ENCODE measurements at places on chromosomes 12 and 14.

GRCh38 chr12:57603815-57604453 is 690 bp upstream of the DTX3 start:
- H3K4me3 ChIP-seq = peak overlapping the region; percentile 75
- peak; percentile 91 for DNase-seq
- H3K27me3 ChIP-seq = no peaks in the 10 kb centered on the region
- H3K4me1 ChIP-seq = peaks cover 5% of the 10 kb centered on the region
- no peaks in the 10 kb centered on the region for H3K36me3 ChIP-seq
- H3K27ac ChIP-seq = peak overlapping the region; percentile 85

DNA sequence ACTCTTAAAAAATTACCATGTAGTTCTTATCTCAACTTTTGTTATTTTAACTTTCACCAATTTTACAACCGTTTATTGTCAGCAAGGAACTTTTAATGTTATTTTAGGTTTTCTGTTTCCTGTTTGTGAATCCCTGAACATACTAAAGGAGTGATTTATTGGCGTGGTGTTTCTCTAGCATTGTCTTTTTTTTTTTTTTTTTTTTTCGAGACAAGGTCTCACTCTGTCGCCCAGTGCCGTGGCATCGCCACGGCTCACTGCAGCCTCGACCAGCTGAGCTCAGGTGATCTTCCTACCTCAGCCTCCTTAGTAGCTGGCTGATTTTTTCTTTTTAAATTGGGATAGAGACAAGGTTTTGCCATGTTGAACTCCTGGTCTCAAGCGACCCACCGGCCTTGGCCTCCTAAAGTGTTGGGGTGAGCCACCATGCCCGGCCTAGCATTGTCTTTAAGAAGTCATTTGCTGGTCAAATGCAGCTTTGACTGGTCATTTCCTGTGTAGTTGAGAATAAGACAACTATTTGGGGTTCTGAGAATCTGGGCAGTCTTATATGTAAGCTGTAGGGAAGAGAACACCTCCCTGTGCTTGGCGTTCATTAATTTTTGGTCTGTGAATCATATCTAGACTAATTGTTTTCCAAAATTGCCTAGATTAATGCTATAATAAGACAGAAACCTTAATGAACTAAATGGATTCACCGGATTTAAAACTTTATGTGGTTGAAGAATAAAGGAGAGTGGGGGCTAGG is 2.1 kb downstream of the WASHC4 start:
- H3K27me3 ChIP-seq = no peaks in the 10 kb centered on the region
- peaks cover 5% of the 10 kb centered on the region for H3K4me1 ChIP-seq
- H3K27ac ChIP-seq = peak overlapping the region; percentile 82

DNA sequence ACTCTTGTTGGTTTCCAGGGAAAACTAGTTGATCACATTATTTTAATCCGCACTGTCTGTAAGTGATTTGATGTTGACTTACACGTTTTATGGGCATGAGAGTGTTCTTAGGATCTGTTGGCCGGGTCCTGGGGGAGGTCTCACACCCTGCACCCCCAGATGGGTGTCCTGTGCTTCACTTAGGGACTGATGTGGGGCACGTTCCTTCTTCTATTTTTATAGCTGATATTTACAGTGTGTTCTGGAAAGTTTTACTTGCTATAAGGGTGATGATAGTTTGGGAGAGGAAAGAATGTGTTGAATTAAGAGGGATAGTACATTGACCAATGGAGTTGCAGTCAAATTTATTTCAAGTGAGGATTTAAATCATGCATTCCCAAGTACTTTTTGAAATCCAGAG is 96.5 kb upstream of the DYNC1H1 start:
- no peak for DNase-seq
- no peaks in the 10 kb centered on the region for H3K36me3 ChIP-seq
- no peak overlapping the region for H3K4me3 ChIP-seq

DNA sequence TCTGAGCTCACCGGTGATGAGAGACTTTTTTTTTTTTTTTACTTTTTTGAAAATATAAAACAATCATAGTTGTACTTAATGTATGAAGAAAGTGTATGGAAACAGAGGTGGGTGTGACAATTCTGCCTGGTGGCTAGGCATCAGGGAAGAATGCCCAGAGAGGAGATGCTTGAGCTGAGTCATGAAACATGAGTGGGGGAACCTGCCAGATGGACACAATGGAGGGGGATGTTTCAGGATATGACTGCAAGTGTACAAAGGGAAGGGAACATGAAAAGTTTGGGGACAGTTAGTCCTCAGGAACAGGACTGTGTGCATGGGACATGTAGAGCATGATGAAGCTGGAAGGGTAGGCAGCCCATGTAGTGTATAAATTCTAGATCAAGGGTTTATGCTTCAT is 274.2 kb upstream of the E2F7 start:
- no peaks in the 10 kb centered on the region for H3K4me1 ChIP-seq
- H3K4me3 ChIP-seq = no peak overlapping the region
- no peaks in the 10 kb centered on the region for H3K36me3 ChIP-seq
- no peak for DNase-seq
- no peak overlapping the region for H3K27ac ChIP-seq
- H3K27me3 ChIP-seq = no peaks in the 10 kb centered on the region

GRCh38 chr12:31234955-31235867 is 90.7 kb downstream of the SINHCAF start:
- H3K27ac ChIP-seq = no peak overlapping the region
- no peaks in the 10 kb centered on the region for H3K27me3 ChIP-seq
- no peak overlapping the region for H3K4me3 ChIP-seq

- no peak overlapping the region for H3K4me3 ChIP-seq
- H3K36me3 ChIP-seq = peaks cover 2% of the 10 kb centered on the region
- peaks cover 12% of the 10 kb centered on the region for H3K4me1 ChIP-seq
- no peak overlapping the region for H3K27ac ChIP-seq
These were observed 64.6 kb downstream of the ATG14 start for GRCh38 chr14:55347040-55347439.

DNA sequence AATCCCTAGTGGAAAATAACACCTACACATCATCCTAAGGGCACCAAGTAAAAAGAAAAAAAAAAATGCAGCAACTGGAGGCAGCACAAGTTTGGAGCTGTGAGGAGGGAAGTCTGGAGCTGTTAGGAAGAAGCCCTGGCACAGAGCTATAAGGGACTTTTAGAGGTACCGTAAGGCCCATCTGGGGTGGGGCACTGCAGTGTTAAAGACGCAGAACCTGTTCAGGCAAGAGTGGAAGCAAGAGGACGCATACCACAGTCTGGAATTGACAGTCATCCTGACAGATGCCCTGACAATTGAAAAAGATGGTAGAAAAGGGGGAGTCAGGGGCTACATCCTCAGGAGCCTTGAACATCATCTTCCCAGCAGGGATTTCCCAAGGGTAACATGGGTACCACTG is 195.9 kb upstream of the PLEKHG7 start:
- no peak for DNase-seq
- no peak overlapping the region for H3K27ac ChIP-seq
- H3K4me1 ChIP-seq = peaks cover 8% of the 10 kb centered on the region
- no peaks in the 10 kb centered on the region for H3K27me3 ChIP-seq
- H3K4me3 ChIP-seq = no peak overlapping the region

DNA sequence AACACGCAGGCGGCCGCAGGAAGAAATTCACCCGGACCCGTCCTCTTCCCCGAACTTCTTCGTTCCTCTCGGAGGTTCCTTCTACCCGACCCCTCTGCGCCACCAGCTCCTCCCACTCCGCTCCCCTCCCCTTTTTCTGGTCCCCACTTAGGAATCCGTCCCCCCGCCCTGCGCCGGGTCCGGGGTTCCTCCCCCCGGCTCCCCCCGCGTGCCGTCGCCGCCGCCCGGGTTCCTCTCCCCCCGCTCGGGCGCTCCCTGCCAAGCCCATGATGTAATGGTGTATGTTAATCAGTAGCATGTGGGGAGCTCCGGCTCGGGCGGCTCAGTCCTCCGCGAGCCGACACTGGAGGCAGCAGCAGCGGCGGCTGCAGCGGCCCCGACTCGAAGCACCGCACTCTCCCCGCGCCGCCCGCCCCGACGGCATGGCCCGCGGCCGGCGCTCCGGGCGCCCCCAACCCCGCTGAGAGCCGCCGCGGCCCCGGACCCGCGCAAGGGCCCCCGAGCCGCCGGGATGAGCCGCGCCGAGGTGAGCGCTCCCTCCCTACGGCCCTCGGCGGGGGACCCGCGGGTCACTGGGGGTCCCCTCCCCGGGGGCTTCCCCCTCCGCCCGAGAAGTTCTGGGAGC is 1.0 kb upstream of the SAMD4A start:
- DNase-seq = peak; percentile 91
- H3K4me3 ChIP-seq = peak overlapping the region; percentile 85
- H3K27ac ChIP-seq = peak overlapping the region; percentile 99
- no peaks in the 10 kb centered on the region for H3K36me3 ChIP-seq

DNA sequence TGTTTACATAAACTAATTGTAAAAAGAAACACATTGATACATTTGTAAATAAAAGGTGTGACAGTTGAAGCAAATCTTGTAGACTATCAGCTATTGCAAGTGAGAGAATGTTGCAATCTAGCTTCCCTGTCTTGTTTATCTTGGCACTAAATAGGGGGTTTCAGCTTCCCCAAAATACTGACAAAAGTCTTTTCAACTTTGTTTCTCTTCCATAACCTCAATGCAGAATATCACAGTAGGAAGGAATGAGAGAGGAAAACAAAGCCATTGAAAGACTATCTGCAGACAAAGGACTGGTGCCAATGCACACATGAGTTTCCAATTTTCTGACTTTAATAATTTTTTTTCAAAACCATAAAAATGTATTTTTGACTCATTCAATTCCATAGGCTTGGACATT is 886.2 kb upstream of the MGAT4C start:
- DNase-seq = no peak
- H3K27me3 ChIP-seq = no peaks in the 10 kb centered on the region
- H3K4me1 ChIP-seq = no peaks in the 10 kb centered on the region

GRCh38 chr14:79502136-79502750 is 709.1 kb downstream of the DIO2 start:
- no peaks in the 10 kb centered on the region for H3K4me1 ChIP-seq
- no peak for DNase-seq
- no peaks in the 10 kb centered on the region for H3K27me3 ChIP-seq
- no peaks in the 10 kb centered on the region for H3K36me3 ChIP-seq

- H3K4me1 ChIP-seq = no peaks in the 10 kb centered on the region
- DNase-seq = no peak
- no peak overlapping the region for H3K4me3 ChIP-seq
- H3K27me3 ChIP-seq = no peaks in the 10 kb centered on the region
- no peak overlapping the region for H3K27ac ChIP-seq
These were observed 214.1 kb upstream of the FLRT2 start for GRCh38 chr14:85315733-85316290.

DNA sequence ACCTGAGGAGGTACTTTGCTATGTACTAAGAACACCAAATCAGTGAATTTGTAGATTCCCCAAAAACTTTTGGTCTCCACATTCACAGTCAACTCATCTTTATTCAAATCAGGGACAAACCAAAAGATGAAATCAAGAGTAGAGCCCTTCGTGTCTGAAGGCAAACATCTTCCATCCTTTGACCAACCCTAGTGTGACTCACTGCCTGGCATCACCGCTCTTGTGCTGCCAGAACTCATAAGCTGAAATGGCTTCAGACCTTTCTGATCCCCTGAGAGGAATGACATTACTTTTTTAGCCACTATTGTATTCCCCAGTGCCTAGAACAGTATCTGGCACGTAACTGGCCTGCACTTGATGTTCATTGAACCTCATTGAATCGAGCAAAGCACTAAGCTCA is 50.1 kb downstream of the GOLGA5 start:
- H3K27ac ChIP-seq = no peak overlapping the region

DNA sequence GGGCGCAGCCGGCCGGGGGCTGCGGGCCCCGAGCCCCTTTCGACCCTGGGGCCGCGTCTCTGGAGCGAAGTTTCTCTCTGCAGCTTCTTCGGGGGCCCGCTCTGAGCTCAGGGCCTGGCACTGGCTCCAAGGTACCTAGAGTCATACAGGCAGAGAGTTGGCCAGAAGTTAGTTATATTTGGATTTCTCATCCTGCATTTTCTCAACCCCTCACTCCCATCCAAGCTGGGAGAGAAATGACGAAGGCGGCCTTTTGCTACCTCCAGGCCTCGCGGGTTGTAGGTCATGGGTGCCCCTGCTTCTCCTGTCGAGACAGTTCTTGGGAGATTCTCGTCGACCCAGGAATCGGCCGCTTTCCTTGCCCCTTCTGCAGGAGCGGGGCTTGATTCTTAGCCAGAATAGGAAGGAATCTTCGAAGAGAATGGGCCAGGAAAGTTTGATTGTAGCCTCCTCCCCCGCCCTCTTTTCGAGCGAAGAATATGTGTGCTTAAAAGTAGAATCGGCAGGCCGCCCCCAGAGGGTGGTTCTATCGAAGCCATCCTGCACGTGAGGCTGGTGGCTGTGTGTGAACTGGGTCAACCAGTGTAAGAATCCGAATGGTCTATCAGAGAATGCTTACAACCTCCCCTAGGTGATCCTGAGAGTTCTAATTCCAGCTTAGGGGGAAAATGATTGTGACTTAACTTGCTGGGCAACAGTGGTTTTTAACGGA is 785 bp downstream of the MLEC start:
- H3K27ac ChIP-seq = peak overlapping the region; percentile 57
- H3K36me3 ChIP-seq = no peaks in the 10 kb centered on the region
- H3K4me1 ChIP-seq = peaks cover 23% of the 10 kb centered on the region
- peak overlapping the region; percentile 93 for H3K4me3 ChIP-seq
- DNase-seq = peak; percentile 56

DNA sequence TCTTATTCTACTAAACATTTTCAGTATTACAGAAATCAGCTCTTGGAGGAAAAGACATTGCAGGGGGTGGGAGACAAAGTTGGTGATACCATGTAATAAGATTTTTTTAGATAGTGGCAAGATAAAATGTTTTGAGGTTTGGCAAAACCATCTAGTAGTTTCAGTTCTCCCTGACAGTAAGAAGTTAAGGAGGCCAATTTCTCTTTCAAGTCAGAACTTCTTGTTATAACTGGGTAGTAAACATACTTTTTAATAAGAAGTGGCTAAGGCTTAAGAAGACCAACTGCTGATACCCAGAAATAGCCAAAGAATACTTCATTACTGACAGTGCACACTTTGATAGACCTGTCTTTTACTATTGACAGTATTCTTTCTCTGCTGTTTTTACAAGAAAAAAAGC is 452.3 kb downstream of the DIO2 start:
- no peaks in the 10 kb centered on the region for H3K4me1 ChIP-seq
- H3K36me3 ChIP-seq = no peaks in the 10 kb centered on the region
- H3K27ac ChIP-seq = no peak overlapping the region
- no peak for DNase-seq

GRCh38 chr12:27779416-27779919 is 565 bp upstream of the KLHL42 start:
- peak overlapping the region; percentile 87 for H3K4me3 ChIP-seq
- DNase-seq = peak; percentile 70
- peak overlapping the region; percentile 74 for H3K27ac ChIP-seq
- H3K27me3 ChIP-seq = no peaks in the 10 kb centered on the region

GRCh38 chr12:10740182-10740581 is 17.1 kb upstream of the YBX3 start:
- DNase-seq = no peak
- H3K27me3 ChIP-seq = no peaks in the 10 kb centered on the region
- H3K4me1 ChIP-seq = no peaks in the 10 kb centered on the region
- H3K4me3 ChIP-seq = no peak overlapping the region

GRCh38 chr14:91078095-91078737 is 17.8 kb upstream of the RPS6KA5 start:
- no peak overlapping the region for H3K4me3 ChIP-seq
- H3K36me3 ChIP-seq = no peaks in the 10 kb centered on the region
- DNase-seq = no peak

All from kidney (tissue), 22 donors.